ENCODE measurements at places on chromosomes 11 and 22.

GRCh38 chr22:25548866-25549464 lies 15.5 kb upstream of the GRK3 start:
- DNase-seq = no peak

- DNase-seq = no peak
Observed at GRCh38 chr22:21938906-21939305, 13.7 kb downstream of the PPM1F start.

DNA sequence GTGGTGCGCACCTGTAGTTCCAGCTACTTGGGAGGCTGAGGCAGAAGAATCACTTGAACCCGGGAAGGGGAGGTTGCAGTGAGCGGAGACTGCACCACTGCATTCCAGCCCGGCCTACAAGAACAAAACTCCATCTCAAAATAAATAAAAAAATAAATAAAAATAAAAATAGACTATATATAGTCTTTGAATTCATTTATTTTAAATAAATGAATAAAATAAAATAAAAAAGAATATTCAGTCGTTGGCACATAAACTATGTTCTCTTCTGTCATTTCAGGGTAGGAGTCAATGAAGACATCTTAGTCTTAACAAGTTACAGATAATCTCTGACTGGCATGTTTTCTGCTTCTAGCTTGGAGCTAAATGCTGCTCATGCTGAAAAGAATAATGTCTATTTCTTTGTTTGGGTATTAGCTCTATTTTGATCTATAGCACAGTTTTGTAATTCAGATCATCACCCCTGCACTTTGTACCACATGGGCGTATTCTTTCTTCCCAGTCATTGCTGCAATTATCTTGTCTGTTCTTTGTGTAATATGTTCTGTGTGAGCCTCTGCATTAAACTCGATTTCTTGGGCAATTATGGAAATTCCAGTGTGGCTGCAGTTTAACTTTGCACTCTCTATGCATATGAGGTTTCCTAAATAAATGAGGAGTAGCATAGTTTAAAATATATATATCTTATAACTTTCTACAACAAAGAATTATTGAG lies 1.4 kb upstream of the MS4A14 start:
- no peak for DNase-seq

DNA sequence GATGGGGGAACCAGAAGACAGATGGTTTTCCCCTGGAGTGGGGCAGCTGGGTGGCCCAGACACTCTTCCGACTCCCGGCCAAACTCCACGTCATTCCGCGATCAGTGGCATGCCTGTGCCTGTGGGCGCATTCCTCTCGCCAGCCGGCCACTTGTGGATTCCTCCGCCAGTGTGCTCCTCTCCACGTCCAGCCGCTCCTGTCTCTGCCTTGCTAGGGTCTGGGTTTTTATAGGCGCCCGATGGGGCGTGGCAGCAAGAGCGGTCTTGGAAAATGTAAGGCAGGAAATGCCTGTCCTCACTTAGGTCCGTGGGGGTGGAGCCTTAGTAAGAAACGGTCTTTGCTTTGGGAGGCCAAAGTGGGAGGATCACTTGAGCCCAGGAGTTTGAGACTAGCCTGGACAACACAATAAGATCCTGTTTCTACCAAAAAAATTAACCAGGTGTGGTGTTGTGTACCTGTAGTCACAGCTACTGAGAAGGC lies 81.6 kb upstream of the SEPTIN5 start:
- DNase-seq = no peak

DNA sequence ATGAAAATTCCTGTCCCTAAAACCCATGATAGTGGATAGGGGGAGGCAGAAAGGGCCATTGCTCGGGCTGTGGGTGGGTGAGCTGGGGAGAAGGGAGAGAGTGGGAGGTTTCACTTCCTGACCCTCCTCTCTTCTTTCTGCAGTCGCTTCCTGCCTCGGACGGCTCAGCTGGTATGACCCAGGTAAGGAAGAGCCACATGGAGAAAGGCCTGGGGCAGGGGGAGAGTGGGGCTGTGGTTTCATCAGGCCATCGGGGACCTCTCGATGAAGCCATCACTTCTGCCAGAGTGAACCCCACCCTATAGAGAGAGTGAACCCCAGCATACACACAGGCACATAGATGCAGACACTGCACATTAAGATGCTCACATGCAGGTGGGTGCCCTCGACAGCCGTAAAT lies 12.6 kb downstream of the CD5 start:
- DNase-seq = no peak

- DNase-seq = no peak
Observed at GRCh38 chr11:70247042-70247709, 23.3 kb upstream of the PPFIA1 start.

- DNase-seq = no peak
Observed at GRCh38 chr11:82458761-82459160, 274.9 kb downstream of the FAM181B start.

Data from stimulated activated CD4-positive, alpha-beta T cell treated with anti-CD3 and anti-CD28 coated beads, Interleukin-1b, Interleukin-23, amount 100 ng/mL, for 1 hour (primary cell).